ENCODE measurements at places on chromosomes 5 and 9.

DNA sequence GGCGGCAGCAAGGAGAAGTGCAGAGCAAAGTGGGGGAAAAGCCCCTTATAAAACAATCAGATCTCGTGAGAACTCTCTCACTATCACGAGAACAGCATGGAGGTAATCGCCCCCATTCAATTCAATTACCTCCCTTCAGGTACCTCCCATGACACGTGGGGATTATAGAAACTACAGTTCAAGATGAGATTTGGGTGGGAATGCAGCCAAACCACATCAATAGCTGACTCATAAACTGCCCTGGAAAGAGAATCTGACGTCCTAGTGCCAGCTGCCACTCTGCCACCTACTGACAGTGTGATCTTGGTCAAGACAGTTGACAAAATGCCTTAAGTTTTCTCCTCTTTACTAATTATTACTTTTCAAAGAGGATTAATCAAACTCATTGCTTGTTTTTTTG, 128.3 kb downstream of the GPBP1 start:
- DNase-seq, result no peak

- DNase-seq, result no peak
Observed at GRCh38 chr5:74257645-74258313, 382.7 kb downstream of the ENC1 start.

GRCh38 chr5:73783828-73784227, 157.8 kb downstream of the ARHGEF28 start:
- no peak for DNase-seq

- DNase-seq, result no peak
Observed at GRCh38 chr5:2656206-2656605, 95.3 kb downstream of the IRX2 start.

GRCh38 chr5:88718736-88719135, 164.2 kb downstream of the MEF2C start:
- no peak for DNase-seq

DNA sequence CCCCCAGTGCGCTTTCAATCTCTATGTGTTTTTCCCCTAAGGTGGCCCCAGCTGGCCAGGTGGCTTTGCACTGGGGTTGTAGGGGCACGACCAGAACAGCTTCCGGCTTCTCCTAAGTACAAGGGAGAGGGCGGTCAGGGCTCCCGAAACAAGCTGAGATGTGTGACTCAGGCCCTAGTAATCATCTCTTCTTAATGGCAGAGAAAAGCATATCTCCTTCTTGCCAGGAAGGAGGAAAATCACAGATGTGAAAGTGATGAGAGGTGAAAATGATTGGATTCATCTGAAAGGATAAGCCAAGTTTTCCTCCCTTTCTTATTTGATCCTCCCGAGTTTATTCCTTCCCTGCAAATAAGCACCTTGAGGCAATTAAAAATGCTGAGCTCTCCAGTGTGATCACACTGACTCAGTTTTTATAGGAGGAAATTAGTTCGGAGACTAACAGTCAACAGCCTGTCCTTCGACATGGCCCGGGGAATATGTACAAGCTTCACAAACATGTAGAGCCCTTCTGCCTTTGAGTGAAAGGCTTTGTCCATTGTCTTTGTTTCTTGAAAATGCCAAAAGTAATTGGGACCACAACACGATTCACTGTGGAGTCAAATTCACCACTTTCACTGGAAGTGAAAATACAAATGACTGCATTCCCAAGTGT, 514.8 kb downstream of the PSAT1 start:
- DNase-seq, result no peak

DNA sequence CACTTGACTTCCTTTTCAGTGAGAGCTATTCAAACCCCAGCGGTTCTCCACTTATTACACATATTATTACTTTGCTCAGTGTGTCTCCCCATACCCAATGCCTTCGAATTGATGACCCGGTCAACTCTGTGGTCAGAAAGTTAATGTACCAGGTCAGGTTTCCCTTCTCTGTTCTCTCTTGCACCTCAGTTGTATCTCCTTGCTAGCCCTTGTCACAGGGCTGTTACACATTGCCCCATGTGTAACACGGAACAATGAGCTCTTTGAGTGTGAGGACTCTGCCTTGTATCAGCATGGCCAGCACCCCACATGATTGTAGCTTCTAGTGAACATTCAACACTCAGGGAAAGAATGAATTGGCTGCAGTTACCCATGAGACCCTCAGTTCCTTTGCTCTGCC, 73.6 kb downstream of the DOCK2 start:
- no peak for DNase-seq

DNA sequence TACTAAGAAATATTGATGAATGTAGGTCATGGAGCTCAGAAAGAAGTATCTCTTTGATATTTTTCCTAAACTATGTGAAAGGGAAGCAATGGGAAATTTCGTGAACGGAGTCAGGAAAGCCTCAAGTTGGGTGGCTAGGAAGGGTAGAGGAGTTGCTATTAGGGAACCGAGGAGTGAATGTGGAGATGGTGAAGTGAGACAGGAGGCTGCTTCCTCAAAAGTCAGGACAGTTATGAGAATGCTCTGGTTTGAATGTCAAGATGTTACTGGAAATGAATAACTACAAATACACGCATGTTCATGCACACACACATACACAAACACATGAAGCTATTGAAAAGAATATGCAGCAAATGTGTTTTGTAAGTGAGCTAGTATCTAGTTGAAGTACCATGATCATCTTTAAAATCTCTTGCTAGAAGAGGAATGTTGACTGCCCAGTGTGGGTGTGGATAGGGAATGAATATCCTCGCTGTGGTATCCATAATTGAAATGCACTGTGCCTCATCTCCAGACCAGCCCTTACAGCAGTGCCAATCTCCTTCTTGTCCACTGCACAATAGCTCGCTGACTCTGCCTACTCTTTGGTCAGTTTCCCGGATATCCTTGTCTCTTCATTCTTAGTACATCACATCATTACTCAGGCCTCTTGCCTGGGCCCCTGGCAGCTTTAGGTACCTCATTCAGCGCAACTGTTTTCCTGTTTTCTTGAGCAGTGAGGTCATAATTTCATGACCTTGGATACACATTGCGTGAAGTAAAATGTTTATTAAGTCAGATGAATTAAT, 21.9 kb upstream of the PDCD1LG2 start:
- DNase-seq, result no peak

DNA sequence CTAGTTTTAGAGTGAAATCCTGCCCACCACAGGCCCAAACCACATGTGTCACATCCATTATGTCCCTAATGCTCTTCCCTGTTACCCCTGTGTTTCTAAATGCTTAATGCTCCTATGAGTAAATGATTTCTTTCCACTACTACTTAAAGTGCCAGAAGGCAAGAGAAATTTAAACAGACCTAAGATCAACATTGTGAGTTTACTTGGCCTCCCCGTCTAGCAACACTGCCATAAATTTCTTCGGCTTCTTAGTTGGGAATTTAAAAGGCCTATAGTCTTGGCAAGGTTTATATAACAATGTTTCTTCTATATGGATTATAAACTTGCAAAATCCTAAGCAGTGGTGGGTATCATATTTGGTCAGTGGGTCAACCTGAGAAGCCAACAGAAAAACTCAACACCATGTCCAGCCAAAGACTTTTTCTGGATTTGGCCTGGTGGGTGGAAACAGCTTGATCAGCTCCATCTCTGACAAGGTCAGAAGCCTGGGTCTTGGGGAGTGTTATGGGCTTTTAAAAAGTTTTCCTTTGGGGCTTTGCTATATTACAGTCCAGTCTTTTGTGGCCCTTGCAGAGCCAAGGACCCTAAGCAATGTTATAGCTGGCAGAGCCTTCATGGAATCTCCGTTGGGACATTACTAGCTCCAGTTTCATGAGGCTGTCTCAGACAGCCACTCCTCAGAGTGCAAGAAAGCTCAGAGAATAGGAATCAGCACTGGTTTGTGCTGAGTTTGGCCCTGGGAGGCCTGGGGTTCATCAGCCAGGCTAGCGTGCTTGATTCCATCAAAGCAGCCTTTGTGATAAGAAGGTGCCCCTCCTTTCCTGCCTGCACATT, 119.8 kb downstream of the PRDM6 start:
- no peak for DNase-seq

DNA sequence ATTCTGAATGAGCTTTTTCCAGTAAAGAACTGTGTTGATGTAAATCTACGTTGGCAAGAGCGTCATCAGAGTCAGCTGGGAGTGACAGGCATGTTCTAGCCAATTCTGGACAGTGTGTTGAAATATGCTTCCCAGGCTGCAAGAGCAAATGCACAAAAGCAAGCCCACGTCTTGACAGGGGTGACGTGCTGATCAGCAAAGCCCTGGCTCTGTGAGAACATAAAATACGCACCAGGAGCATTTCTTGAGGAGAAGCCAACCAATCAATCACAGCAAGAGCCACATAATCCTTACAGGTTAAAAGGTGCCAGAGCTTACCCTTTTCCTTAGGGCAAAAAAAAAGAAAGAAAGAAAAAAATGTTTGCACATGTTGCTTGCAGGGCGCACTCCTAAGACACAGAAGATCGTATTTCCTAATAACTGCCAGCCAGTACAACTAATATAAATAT, 148.1 kb downstream of the PDE4D start:
- DNase-seq, result no peak

- no peak for DNase-seq
Observed at GRCh38 chr5:142114687-142115086, 6.1 kb downstream of the NDFIP1 start.

- DNase-seq, result no peak
Observed at GRCh38 chr5:65817931-65818330, 95.9 kb downstream of the NLN start.

DNA sequence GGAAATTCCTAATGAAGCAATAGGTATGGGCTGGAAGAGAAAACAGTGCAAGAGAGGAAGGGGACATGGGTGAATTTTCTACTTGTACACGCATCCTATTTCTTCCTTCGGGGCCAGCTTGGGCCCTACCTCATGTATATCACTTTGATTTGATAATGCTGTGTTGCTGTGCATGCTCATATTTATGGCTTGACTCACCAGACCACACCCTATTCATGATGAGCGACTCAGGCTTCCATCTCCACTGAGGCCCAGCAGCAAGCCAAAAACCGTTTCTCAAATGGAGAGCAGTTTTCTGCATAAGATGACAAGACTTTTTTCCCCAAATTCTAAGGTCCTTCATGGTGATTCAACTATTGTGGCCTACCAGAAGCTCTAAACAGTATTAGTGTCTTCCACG, 2039.1 kb upstream of the CDH9 start:
- no peak for DNase-seq

- no peak for DNase-seq
Observed at GRCh38 chr5:169875091-169875728, 105.1 kb downstream of the INSYN2B start.

GRCh38 chr9:76150013-76150412, 244.2 kb downstream of the RFK start:
- no peak for DNase-seq

Data from effector CD4-positive, alpha-beta T cell (primary cell).